ENCODE measurements at places on chromosomes 12 and 14.

DNA sequence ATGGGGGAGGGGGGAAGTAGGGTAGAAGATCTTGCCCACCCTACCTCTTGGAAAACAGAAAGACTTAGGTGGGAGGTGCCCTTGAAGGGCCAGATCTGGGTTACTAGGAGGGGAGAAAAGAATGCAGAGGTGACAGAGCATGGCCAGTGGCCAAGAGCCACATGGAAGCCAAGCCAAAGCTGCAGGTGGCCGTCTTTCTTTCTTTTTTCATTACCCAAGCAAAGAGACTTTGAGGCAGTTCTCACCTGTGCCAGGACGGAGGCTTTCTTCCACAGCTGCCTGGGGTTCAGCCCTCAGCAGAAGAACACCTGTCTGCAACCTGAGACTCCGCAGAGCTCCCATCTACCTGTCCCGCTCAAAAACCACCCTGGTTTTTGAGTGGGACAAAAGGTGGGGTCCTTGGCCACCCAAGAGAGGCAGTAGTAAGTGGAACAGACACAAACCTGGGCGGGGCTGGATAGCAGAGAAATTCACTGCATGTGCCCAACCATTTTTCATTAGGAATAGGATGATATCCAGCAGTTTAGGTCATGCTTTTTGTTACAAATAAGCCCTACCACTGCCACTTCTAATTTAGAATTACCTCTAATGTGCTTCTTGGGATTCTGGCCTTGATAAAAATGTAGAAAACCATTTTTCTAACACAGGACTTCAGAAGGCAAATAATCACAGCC, 116.5 kb downstream of the DYRK2 start:
- DNase-seq, result no peak

DNA sequence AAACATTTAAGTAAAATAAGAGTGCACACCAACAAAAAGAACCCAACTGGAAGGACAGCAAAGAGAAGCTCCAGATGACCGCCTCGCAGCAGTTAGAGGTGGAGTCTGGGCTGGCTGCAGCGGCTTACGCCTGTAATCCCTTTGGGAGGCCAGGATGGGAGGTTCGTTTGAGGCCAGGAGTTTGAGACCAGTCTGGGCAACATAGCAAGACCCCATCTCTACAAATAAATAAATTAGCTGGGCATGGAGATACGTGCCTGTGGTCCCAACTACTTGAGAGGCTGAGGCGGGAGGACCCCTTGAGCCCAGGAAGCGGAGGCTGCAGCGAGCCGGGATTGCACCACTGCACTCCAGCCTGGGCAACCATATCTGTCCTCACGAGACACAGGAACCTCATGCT, 15.2 kb downstream of the LRCOL1 start:
- no peak for DNase-seq

- no peak for DNase-seq
These were observed 1034.1 kb downstream of the BCL11B start for GRCh38 chr14:98237939-98238338.

DNA sequence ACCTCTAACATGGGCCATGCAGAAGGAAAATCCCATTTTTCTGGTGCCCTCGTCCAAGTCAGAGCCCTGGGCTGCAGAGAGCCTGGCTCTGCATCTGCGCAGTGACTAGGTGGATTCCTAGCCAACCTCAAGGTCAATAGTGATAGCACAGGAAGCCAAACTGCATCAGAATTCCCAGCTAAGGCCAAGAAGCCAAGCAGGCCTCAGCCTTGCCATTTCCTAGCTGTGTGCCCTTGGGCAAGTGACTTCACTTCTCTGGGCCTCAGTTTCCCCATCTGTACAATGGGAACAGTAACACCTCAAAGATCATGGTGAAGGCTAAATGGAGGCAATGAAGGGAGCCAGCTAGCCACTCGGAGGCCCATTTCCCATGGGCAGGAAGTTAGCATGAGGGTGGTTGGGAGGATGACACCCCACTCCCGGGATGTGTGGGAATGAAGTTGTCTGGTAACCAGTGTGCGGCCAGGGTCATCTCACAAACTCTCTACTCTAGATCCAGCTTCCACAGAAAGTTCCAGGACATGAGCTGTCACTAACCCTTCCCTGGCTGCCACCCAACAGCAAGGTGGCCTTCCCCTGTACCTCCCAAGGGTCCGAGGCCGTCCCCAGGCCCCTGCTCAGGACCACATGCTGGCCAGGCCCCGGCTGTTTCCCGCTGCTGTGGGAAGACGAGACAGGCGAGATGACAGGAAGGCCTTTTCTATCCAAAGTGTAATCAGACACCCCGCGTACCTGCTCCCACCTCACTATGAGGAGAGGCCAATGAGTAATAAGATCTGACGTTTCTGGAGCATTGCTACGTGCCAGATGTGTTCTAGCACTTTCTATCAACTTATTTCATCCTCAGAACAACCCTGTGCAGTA, 125.7 kb downstream of the SCARB1 start:
- DNase-seq, result no peak

GRCh38 chr14:104893435-104894207, 28.6 kb downstream of the CEP170B start:
- DNase-seq, result no peak

GRCh38 chr12:132282031-132282949, 47.1 kb downstream of the GALNT9 start:
- DNase-seq, result no peak

GRCh38 chr12:27387473-27387872, 54.8 kb downstream of the BMAL2 start:
- no peak for DNase-seq

DNA sequence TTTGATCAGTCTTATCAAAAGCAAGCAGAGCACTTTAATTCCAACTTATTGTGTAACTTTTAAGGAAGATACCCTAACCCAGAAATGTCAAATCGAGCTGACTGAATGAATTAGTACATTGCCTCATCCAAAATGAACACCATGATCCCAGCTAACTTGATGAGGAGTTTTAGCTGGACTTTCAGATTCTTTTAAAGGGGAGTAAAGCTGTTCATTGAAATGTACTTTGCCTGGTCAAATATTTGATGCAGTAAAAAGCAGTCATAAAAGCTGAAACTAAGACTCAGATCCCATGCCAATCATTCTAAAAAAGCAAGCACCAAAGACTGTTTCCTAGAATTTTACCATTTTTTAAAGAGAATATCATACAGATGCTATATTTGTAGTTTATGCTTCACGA, 114.1 kb downstream of the FSCB start:
- no peak for DNase-seq

Data from hematopoietic multipotent progenitor cell treated with erythropoietin and hydrocortisone succinate and interleukin-3 and kit ligand, for 4 days (in vitro differentiated cells).